Esophagus mucosa (tissue), 1 donor: ENCODE measurements at places on chromosomes 1 and 21.

DNA sequence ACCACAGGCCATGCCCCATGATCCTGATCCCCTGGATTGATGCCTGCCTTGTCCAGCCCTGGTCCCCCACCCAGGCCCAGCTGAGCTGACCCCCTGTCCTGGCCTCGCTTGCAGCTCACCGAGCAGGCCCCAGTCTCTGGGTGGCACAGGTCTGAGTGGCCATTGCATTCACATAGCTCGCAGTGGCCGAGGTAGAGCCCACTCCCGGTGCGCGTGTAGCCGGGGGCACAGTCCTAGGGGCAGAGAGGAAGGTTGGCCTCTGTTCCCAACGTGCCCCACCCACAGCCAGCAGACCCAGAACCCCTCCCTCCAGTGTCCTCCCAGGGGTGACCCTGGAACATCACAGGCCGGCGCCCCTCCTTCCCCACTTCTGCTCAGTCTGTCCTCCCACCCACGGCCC lies 51.9 kb downstream of the LDLRAD2 start:
- ATAC-seq: no peak

GRCh38 chr1:80837066-80837465 lies 963.7 kb upstream of the ADGRL2 start:
- ATAC-seq: no peak

DNA sequence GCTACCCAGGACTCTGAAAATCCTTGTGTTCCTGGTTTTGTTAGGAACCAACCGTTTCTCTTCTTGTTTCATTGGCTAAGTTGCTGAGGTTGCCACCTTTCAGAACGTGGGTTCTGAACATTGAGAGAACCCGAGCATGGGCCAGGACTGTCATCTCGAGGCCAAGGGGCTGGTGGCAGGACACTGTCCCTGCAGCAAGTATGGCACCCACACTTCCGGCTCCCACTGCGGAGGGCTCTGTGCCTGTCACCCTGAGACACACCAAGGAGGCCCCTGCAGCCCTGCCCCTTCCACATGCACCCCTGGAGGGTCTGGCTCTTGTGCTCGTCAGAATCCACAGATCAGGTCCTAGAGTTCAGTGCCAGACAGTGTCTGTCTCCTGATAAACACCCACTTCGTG lies 39.1 kb upstream of the LRRC3 start:
- no peak for ATAC-seq

DNA sequence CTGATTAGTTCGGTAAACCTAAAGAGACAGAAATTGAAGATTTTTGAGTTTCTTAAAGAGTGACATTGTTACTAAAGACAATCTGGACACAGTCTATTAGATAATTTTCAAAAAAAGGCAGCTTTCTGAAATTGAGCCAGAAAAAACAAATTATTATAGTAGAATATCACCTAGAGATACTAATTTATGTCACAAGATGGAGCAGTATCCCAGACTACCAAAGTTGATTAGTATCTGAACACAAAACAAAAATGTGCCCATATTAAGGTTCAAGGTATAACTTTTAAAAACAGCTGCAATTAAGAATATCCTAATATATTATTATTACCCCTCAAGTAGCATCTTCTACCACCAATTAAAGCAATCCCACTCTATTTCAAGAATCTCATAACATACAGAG lies 40.5 kb upstream of the SYT2 start:
- ATAC-seq: no peak

DNA sequence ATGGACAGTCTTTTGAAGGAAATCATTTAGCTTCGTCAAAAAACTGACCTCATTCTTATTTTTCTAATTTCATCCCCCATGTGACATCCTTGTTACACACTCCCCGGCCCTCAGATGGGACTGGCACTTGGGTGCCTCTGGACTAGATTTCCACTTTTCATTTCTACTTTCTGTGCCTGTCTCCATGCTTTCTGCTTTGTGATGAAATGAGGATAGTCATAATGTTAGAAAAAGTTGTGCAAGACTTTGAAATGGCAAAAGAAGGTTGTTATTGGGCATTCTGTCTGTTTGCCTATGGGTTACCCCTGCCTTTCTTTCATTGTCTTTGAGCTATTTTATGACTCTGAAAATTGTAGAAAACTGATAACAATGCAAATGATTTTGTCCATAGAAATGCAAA lies 54.9 kb downstream of the MDM4 start:
- ATAC-seq: no peak
